GM23248 (cell line): ENCODE measurements at places on chromosomes 5 and 9.
A peak's percentile ranks its signal among the peaks of the same experiment; 100 is the strongest.

- peak; percentile 72 for DNase-seq
Observed at GRCh38 chr9:113309204-113309813, 6.1 kb upstream of the RNF183 start.

DNA sequence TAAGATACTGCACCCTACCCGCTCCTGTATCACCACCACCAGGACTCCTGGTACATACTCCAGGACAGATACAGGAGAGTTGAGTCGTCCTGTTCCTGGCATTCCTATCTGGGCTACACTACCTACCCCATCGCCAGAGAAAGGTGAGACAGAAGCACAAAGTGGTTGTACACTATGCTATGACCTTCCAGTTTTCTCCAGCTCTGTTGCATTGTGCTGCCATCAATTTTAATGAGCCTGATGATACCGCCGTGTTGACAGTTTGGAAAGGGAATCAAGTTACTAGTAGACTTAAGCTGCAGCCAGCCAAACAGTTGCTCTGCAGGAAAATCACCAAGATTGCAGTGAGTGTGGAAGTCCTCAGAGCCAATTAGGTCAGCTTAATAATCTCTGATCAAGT lies 35.2 kb downstream of the ANP32B start:
- no peak for DNase-seq

DNA sequence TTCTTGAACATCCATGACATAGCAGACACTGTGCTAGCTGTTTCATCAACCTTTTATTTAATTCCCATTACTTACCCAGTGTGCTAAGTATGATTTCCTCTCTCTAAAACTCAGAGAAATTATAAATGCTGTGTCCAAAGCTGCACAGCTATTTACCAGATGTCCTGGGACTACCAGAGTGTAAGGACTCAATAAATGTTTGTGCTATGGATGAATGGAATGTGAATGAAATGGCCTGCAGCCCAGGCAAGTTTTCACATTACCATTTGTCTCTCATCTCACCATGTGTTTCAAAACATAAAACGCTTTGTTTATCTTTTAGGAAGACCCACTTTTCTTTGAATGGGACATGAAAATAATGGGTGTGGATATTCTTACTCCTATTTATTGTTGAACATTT lies 96.2 kb downstream of the ARHGEF28 start:
- peak; percentile 21 for DNase-seq

GRCh38 chr9:69554945-69555344 lies 117.2 kb downstream of the APBA1 start:
- DNase-seq: peak; percentile 69

DNA sequence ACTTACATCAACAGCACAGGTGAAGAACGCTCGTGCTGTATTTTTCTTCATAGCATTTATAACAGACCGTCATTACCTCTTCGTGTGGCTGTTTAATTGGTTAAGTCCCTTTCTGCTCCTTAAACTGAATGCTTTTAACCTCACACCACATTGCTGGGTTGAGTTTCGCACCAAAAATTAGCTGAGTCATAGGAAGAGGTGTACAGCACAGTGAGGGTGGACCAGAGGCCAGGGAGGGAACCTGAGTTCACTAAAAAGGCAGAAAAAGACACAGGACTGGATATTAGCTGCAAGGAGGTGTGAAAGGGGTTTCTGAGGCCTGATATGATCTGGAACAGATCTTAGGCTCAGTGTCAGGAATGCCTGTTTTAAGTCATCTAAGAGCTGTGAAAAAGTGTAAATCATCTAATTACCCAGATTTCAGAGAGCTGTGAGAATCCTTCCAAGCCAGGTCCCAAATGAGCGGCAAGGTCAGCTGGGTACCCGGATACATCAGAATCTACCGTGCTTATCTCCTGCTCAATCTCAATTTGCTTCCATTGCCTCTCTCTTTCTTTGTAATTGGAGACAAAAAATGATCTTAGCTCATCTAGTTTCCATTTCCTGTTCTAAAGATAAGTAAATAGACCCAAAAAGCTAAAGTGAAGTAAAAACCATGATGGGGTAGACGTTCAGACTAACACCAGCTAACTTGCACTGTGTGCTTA lies 7.1 kb upstream of the CFAP90 start:
- no peak for DNase-seq

DNA sequence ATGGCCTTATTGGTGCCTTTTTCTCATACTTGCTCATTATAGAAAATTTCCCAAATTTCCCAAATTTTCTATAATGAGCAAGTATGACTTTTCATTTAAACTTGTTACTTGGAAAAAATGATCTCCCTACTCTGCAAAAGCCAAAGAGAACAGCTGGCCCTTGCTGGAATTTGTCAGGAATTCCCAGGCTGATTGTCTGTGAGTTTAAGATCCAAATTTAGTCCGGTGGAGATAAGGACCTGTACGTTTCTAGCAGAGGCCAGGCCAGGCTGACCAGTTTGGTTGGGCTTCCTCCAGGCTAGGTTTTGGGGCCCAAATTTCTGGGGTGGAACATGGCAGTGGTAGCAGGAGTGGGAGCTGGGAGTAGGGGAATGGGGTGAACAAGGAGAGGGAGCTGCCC lies 51.9 kb downstream of the NEURL1B start:
- DNase-seq: no peak

- peak; percentile 4 for DNase-seq
Observed at GRCh38 chr9:104177003-104177611, 83.0 kb downstream of the SMC2 start.

- DNase-seq: no peak
Observed at GRCh38 chr9:137783521-137783920, 94.1 kb upstream of the CACNA1B start.

- peak; percentile 99 for DNase-seq
Observed at GRCh38 chr9:136885950-136886578, at the start of gene TRAF2. TSS of gene TRAF2 (plus strand) at chr9:136886516. CDS start at chr9:136898741, 12,225 bp downstream.

DNA sequence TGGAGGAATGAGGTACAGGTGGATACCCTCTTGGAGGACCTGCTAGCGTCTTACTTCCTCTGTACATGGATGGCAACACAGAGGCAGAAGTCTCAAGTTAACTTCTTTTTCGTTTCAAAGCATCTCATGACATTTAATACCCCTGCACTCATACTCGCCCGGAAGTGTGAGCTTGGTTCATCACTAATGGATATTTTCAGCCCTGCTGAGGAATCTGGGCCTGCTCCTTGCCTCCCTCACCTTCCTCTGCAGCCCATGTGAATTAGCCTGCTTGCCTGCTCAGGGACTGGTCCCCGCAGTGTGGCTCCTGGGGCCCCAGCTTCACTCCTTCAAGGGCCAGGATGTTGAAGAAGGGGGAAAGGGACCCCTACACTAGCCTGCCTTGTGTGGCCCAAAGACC lies 34.1 kb downstream of the GADD45G start:
- no peak for DNase-seq

DNA sequence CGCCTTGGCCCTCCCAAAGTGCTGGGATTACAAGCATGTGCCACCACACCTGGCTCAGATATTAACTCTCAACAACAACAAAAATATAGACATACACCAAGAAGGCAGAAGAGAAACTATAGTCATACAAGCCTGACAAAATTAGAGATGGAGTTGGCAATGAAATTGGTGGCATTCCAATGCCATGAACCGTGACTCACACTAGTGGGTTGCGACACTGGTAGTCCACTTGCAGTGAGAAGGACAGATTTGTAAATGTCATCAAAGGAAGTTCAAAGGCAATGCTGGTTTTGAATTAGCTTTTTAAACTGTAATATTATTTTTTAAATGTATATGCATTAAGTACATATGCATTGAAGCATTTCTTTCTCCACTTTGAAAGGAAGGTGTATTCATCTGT lies 8.5 kb upstream of the DNAJC25 start:
- peak; percentile 87 for DNase-seq

DNA sequence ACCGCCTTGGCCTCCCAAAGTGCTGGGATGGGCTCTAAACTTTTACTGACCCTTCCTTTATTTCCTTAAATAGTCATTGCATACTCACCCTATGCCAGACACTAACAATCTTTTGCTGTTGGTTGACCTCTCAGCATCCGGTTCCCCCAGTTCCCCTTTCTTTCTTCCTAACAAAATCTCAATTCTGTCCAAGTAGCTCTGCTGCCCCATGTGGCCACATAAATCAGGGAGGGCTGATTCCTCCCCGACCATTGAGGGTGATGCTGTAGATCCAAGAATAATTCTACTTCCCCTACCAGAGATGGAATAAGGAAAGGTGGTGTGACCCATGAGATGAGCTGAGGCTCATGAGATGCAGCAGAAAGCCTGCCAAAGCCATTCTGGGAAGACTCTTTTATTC lies 315.3 kb upstream of the MSX2 start:
- no peak for DNase-seq

- no peak for DNase-seq
Observed at GRCh38 chr5:76525956-76526355, 97.2 kb downstream of the F2RL2 start.

DNA sequence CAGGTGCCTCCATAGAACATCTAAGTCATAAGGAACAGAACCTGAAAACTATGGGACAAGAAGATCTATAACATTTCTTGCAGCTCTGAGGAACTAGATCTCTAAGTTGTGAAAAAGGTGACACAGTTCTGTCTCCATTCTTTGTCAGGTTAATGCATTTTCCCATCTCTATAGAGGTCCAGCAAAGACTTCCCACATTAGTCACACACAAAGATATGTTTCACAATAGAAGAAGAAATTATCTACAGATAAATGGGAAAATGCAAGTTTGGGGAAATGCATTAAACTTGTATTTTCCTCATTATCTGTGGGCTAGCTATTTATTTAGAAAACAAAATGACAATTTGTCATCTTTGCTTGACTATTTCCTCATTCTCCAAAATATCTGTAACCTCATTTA lies 458.6 kb upstream of the PAPPA start:
- peak; percentile 59 for DNase-seq

- peak; percentile 23 for DNase-seq
Observed at GRCh38 chr5:53239301-53239990, 129.9 kb upstream of the MOCS2 start.

DNA sequence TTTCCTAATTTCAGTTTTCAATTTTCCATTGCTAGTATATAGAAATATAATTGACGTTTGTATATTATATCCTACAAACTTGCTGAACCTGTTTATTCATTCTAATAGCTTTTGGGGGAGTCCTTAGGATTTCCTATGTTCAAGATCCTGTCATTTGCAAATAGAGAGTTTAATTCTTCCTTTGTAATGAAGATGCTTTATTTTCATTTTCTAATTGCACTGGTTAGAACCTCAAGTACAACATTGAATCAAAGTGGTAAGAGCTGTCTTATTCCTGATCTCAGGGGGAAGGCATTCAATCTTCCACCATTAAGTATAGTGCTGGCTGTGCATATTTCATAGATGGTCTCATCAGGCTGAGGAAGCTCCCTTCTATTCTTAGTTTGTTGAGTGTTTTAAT lies 15.6 kb upstream of the SLC24A2 start:
- no peak for DNase-seq

DNA sequence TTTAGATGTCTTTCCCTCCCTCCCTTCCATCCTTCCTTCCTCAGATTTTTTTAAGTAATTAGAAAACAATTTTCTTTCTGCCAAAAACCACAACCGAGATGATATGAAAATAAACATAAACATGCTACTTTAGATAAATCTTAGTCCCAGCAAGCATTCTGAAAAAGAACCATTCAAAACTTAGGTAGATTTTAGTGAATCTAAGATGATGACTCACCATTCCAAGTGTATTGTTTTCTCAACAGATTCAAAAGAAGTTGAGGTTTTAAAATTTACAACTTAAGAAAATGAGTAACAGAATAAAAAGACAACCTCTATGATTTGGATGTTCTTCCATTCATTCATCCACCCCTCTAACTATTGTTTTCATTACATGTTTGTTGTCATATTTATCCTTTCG lies 465.1 kb downstream of the PDE4D start:
- DNase-seq: no peak

- peak; percentile 21 for DNase-seq
Observed at GRCh38 chr5:5139777-5140478, at the start of gene ADAMTS16. TSS of gene ADAMTS16 (plus strand) at chr5:5140330. CDS start at chr5:5140468, 138 bp downstream.

GRCh38 chr9:75176037-75176436 lies 87.7 kb downstream of the OSTF1 start:
- DNase-seq: no peak

DNA sequence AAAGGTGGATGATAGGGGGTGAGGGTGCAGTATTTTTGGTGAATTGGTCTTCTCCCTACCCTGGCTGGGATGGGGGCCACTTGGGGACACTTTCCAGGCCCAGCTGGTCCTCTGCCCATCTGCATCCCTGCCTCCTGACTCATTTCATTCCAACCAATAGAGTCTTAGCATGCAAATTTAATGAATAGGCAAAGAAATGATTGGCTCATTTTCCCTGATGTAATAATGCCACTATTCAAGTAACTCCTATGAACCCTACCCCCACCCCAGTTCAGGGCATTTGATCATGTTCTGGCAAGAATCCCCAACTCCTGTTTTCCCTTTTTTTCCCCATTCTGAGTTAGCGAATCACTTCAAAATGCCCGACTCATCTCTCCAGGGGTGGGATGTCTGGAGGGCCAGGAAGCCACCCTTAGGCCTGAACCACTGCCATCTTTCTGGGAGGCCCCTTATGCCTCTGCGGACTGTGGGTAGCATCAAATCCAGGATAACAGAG lies 56.7 kb downstream of the PCDH1 start:
- peak; percentile 94 for DNase-seq

- DNase-seq: peak; percentile 31
Observed at GRCh38 chr9:15086778-15087324, 176.6 kb upstream of the FREM1 start.

- DNase-seq: no peak
Observed at GRCh38 chr9:2163231-2163885, 148.2 kb downstream of the SMARCA2 start.

GRCh38 chr9:14945351-14945750 lies 35.1 kb upstream of the FREM1 start:
- DNase-seq: no peak

DNA sequence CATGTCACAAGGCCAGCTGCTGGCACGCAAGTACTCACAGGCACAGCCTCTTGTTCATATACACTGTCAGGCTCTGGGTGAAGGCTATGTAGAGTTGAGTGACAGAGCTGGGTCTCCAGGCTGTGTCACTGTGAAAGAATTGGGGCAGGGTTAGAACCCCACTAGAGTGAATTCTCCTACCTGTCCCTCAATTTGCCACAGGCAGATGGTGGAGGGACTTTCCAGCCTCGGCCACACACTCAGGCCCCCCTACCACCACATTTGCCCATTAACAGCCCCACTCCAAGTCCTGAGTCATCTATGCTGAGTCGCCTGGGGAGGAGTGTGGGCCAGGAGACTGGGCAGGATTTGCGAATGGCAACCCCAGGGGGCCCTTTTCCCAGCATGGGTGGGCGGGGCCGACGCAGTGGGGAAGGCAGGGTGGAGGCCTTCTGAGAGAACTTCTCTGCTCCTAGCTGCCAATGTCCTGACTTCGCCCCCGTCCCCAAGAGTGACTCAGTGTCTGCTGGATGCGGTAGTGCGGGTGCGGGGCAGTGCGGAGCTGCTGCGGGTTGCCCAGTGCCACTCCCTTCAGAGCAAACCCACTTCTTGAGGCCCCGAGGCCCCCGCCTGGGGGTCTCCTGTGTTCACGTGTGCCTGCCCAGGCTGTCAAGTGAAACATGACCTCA lies 50.3 kb upstream of the PSD2 start:
- DNase-seq: peak; percentile 96

GRCh38 chr9:19969721-19970120 lies 180.9 kb upstream of the SLC24A2 start:
- peak; percentile 66 for DNase-seq

- no peak for DNase-seq
Observed at GRCh38 chr5:138840103-138840502, 35.0 kb downstream of the LRRTM2 start.

- peak; percentile 72 for DNase-seq
Observed at GRCh38 chr9:21326526-21327139, 8.6 kb downstream of the KLHL9 start.
